ENCODE measurements at places on chromosomes 1 and 21.

DNA sequence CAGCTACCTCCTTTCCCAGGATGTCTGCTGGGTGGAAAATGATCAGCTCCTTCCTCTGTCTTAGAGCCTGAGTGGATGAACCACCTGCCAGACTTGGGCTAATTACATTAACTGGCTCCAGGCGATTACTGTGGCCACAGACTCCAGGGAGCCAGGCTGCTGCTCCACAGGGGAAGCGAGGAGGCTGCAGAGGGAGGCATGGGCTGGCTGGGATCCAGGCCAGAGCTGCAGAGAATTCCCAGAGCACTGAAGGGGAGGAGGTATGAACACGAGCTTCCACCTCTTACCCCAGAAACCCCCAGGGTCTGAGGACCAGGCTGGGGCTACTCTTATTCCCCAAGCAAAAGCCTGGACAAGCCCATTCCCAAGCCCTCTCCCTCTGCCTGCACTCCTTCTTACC is 136.0 kb upstream of the KLHDC7A start:
- DNase-seq: no peak

DNA sequence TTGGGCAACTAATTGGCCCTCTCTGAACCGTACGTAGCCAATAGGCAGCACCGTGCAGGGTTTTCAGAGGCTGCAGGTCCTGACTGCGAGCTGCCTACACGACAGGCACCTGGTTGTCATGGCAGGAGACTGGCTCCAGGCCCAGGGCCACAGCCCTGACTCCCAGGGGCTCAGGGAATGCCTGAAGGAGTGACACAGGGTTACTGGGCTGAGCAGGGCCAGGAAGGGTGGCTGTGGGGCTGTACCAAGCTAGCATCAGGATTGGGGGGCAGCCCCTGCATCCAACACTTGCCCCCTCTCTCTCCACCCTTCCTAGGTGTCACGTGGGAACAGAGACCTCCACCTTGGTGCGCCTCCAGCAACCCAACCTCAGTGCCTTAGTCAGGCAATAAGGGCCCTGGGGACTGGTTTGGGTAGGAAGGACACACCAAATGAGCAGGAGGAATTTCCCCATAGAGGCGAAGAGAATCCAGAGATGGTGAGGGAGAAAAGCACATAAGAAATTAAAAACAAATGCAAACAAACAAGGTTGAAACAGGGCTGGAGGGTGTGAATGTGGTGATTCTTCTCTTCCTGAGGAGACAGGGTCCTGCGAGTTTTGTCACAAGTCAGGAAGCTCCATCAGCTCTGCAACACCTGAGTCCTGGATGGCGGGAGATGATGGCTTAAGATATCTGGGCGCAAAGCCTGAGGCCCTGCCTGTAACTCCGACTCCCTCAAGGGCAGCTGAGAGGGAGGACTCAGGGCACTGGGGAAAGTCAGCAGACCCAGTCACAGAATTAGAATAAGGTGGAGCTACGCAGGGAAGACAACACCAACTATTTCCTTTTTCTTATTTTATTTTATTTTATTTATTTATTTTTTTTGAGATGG is 19.7 kb upstream of the RNU1-4 start:
- no peak for DNase-seq

DNA sequence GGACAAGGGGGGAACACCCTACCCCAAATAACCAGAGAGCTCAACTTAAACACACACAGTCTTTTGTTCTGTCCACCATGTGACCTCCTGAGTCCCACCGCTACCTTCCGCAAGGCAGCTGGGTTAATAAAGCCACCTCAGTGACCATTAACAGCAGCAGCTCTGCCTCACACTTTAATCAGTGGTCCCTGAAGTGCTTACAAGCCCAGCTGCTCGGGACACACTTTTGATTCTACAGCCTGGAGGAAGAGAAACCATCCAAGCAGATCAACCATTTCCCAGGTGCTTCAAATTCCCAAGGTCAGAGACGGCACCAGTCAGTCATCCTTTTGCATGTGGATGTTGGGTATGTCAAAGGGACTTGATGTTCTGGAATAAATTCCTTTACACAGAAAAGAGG is 70.1 kb downstream of the KCNJ15 start:
- no peak for DNase-seq

DNA sequence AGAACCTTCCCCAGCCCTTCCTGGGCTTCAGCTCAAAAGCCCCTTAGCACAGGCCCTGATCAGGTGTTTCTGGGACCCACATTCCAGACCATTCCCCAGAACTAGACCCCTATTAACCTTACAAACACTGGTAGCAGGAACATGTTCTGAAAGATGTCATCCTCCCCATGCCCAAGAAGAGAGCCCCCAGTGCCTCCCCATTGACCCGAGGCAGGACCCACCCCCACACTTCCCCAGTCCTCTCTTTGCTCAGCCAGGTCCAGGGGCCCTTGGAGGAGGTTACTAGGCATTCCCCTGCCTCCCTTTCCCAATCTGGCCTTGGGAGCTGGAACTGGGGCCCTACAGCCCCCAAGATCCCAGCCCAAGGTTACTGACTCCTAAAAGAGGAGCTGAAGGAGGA is 38.9 kb upstream of the HMGB4 start:
- DNase-seq: no peak

DNA sequence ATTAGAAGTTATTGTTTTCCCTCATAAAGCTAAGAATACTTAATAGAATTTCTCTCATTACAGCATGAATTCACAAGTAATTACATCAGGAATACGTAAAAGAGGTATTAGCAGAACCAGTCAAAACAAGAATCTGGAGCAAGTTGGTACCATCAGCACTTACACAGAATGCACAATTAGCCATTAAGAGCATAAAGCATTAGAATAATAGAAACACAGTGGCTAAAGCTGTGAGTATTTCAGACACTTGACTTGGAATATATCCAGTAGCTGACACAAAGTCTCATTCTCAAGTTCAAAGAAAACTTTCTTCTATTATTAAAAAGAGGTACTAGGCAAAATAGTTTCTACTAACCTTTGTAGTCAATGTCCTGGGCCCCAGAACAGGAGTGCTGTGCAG is 49.6 kb downstream of the KRTAP19-8 start:
- no peak for DNase-seq

GRCh38 chr1:89309828-89310227 is 37.2 kb upstream of the GBP5 start:
- no peak for DNase-seq

DNA sequence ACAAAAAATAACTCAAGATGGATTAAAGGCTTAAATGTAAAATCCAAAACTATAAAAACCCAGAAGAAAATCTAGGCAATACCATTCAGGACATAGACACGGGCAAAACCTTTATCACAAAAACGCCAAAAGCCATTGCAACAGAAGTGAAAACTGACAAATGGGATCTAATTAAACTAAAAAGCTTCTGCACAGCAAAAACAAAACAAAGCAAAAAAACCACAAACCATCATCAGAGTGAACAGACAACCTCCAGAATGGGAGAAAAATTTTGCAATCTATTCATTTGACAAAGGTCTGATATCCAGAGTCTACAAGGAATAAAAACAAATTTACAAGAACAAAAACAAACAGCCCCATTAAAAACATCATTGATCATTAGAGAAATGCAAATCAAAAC is 4.5 kb upstream of the PGBD2 start:
- no peak for DNase-seq

DNA sequence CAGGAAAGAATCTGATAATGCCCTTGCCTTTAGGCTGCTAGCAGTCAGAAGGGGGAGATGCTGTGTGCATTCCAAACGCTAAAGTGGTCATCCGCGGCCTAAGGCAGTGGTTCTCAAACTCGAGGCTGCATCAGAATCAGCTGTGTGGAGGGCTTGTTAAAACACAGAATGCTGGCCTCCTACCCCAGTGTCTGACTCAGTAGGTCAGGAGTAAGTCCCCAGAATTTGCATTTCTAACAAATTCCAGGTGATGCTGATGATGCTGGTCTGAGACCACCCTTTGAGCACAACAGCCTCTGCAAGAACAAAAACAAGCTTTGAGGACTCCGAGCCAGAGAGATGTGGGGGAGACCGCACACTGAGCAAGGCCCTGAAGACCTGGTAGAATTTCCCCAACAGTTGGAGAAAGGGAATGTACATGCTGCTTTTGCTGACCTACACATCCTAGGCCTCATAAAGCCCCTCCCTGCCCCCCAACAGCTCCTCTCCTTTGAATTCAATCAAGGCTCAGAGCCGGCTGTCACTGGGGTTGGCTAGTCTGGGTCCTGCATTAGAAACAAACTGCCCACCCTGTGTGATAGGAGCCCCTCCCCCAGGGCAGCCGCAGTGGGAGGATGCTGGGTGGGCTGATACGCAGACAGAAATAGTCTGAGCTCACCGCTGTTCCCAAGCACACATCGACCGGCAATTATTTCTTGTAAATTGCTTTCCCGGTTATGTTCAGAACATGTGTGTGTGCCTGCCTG is 27.1 kb downstream of the SHISAL2A start:
- no peak for DNase-seq

GRCh38 chr21:14403681-14404318 is 20.9 kb upstream of the HSPA13 start:
- no peak for DNase-seq

DNA sequence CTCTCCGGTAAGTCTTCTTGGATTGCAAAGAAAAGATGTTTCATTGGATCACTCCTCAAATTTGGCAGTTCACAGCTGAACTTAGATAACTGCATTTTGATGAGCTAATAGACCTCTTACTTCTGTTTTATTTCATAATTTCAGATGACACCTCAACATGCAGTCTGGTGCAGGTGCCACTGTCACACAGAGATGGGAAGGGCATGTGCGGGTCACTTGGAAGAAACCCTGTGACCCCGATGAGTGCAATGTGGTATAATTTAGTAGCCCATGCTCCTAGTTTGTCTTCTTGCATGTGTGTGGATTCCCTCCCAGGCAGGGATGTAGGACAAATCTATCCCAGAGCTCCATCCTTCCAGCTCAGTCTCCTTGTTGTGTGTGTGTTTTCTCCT is 481 bp upstream of the SLAMF1 start:
- DNase-seq: no peak

- no peak for DNase-seq
Measured at GRCh38 chr1:174041369-174041768, 19.2 kb upstream of the RC3H1 start.

- no peak for DNase-seq
Measured at GRCh38 chr1:117169871-117170596, 40.7 kb downstream of the VTCN1 start.
